ENCODE measurements at places on chromosomes 11 and 22. TPM values are rescaled to one million over a fixed set of nuclear protein-coding genes. Genes with fewer than 3 reads are reported as not detected.

TNNI2 gene
- total RNA-seq, result not detected

H19 gene
- total RNA-seq, result 65.5 TPM

OR5D14 gene
- not detected for total RNA-seq

FOSL1 gene
- total RNA-seq, result not detected

ANGPTL5 gene
- not detected for total RNA-seq

TYR gene
- total RNA-seq, result not detected

MMP10 gene
- total RNA-seq, result not detected

RHOD gene
- total RNA-seq, result not detected

SLN gene
- total RNA-seq, result not detected

DNA sequence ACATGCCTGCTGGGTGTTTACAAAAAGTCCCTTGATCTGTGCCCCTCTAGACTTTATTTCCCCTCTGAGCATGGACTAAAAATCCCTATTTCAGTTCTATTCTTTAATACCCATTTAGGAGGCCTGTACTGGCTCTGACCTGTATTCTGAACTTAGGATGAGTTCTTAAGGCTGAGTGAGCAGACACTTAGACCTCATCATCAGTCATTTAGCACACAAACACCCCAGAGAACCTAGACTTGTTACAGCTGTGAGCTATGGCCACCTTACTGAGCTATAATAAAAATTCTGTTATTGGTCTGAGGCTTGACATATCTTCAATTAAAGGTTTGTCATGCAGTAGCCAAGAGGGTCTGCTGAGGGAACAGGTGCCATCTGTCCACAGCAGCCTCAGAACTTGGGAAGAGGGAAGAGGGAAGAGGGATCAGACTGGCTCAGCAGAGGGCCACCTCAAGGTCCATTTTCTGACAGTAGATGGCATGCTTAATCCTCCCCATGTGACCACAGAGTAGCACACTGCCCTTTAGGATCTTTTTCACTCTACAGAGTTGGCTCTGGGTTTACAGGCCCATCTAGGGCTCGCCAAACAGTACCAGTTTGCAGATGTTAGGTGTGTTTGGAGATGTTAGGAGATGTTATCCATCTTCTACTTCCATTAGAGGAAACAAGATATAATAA lies 30.2 kb upstream of the RRM1 start:
- H3K4me3 ChIP-seq, result no peak overlapping the region
- H3K4me1 ChIP-seq, result peaks cover 8% of the 10 kb centered on the region
- H3K36me3 ChIP-seq, result no peaks in the 10 kb centered on the region
- no peak for DNase-seq
- H3K27ac ChIP-seq, result no peak overlapping the region
- H3K27me3 ChIP-seq, result no peaks in the 10 kb centered on the region

GRCh38 chr11:65226103-65226442 lies 35.7 kb upstream of the POLA2 start:
- H3K27ac ChIP-seq, result peak overlapping the region; percentile 19
- H3K36me3 ChIP-seq, result no peaks in the 10 kb centered on the region
- H3K27me3 ChIP-seq, result no peaks in the 10 kb centered on the region
- H3K4me1 ChIP-seq, result peaks cover 18% of the 10 kb centered on the region
- H3K4me3 ChIP-seq, result peak overlapping the region; percentile 60

GRCh38 chr22:18954990-18955571 lies 19.0 kb upstream of the PRODH start:
- no peaks in the 10 kb centered on the region for H3K4me1 ChIP-seq
- H3K4me3 ChIP-seq, result no peak overlapping the region
- no peak for DNase-seq
- H3K36me3 ChIP-seq, result no peaks in the 10 kb centered on the region

GRCh38 chr11:19279451-19279850 lies 38.7 kb upstream of the E2F8 start:
- no peak overlapping the region for H3K27ac ChIP-seq
- DNase-seq, result peak; percentile 78
- H3K27me3 ChIP-seq, result no peaks in the 10 kb centered on the region
- H3K4me1 ChIP-seq, result peaks cover 29% of the 10 kb centered on the region

GRCh38 chr11:27830206-27830605 lies 130.0 kb upstream of the BDNF start:
- no peak for DNase-seq
- H3K4me1 ChIP-seq, result no peaks in the 10 kb centered on the region
- no peak overlapping the region for H3K27ac ChIP-seq
- H3K4me3 ChIP-seq, result no peak overlapping the region

- no peak for DNase-seq
- H3K4me1 ChIP-seq, result no peaks in the 10 kb centered on the region
- no peak overlapping the region for H3K4me3 ChIP-seq
- H3K27me3 ChIP-seq, result no peaks in the 10 kb centered on the region
These were observed 70.4 kb downstream of the LDLRAD3 start for GRCh38 chr11:36013950-36014897.

GRCh38 chr11:123051634-123052033 lies 10.3 kb downstream of the HSPA8 start:
- no peak overlapping the region for H3K4me3 ChIP-seq
- DNase-seq, result no peak
- H3K27ac ChIP-seq, result no peak overlapping the region
- no peaks in the 10 kb centered on the region for H3K27me3 ChIP-seq
- H3K36me3 ChIP-seq, result no peaks in the 10 kb centered on the region

- H3K27me3 ChIP-seq, result peaks cover 2% of the 10 kb centered on the region
- no peak overlapping the region for H3K4me3 ChIP-seq
- H3K36me3 ChIP-seq, result no peaks in the 10 kb centered on the region
- no peak overlapping the region for H3K27ac ChIP-seq
These were observed 99.9 kb upstream of the CD44 start for GRCh38 chr11:35039076-35039475.

GRCh38 chr11:123272565-123272964 lies 77.5 kb upstream of the CLMP start:
- no peak overlapping the region for H3K4me3 ChIP-seq
- no peak for DNase-seq
- no peaks in the 10 kb centered on the region for H3K4me1 ChIP-seq
- H3K27me3 ChIP-seq, result no peaks in the 10 kb centered on the region
- no peaks in the 10 kb centered on the region for H3K36me3 ChIP-seq

DNA sequence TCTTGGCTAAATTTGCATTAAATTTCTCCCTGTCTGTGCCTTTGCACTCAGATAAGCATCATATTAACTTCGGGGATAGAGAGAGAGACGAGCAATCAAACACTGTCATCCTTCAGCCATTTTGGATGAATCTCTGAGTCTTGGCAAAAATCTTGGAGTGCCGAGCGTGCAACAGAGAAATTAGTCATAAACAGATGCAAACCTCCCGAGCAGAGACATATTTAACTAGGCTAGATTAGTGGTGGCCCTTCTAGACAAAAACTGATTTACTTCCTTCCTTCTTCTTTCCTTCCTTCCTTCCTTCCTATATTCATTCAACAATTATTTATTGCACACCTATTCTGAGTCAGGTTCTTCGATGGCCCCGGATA lies 114.4 kb upstream of the BLID start:
- no peak overlapping the region for H3K4me3 ChIP-seq
- H3K36me3 ChIP-seq, result no peaks in the 10 kb centered on the region
- H3K27me3 ChIP-seq, result no peaks in the 10 kb centered on the region
- no peak overlapping the region for H3K27ac ChIP-seq
- no peak for DNase-seq

GRCh38 chr11:107263844-107264563 lies 193.6 kb downstream of the CWF19L2 start:
- H3K27me3 ChIP-seq, result no peaks in the 10 kb centered on the region
- no peaks in the 10 kb centered on the region for H3K36me3 ChIP-seq
- H3K4me1 ChIP-seq, result peaks cover 8% of the 10 kb centered on the region
- no peak overlapping the region for H3K4me3 ChIP-seq
- H3K27ac ChIP-seq, result no peak overlapping the region

DNA sequence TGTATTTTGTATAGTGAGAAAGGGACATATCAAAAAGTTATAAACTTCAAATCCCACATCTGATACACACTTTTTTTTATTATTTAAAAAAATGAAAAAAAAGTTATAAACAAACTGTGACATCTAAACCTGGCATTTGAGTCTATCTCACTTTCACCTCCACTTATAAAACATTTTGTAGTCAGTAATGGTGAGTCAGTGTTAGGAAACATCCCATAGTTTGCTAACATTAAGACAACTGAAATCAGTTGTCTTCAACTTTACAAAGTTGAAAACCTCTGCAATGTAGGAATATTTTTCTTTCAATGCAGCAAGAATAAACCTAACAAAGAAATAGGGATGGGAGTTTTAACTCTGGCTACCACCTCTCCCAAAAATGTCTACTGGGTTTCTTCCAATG lies 47.7 kb downstream of the SLC35F2 start:
- no peak for DNase-seq
- no peaks in the 10 kb centered on the region for H3K27me3 ChIP-seq
- no peak overlapping the region for H3K27ac ChIP-seq
- no peak overlapping the region for H3K4me3 ChIP-seq

GRCh38 chr11:33344611-33345010 lies 87.4 kb downstream of the HIPK3 start:
- no peak overlapping the region for H3K4me3 ChIP-seq
- no peaks in the 10 kb centered on the region for H3K27me3 ChIP-seq
- H3K4me1 ChIP-seq, result no peaks in the 10 kb centered on the region
- peaks cover 37% of the 10 kb centered on the region for H3K36me3 ChIP-seq
- DNase-seq, result no peak
- no peak overlapping the region for H3K27ac ChIP-seq

DNA sequence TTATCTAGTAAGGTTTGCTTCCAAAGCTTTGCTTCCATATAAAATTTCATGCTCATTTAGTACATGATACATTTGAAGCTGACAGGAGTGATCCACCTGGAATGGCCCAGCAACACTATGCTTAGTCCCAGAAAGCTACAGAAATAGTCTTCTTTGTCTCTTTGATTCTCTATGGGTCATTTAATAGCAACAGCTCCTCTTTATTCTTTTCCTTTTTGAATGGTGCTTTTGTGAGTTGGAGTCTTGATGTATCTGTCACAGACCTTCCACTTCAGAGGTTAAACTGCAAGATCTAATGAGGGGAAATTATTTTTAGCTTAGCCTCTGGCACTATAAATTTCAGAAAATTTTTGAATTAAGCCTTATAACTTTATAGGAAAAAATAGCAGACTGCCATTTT lies 509.5 kb downstream of the KCNA4 start:
- no peak overlapping the region for H3K4me3 ChIP-seq
- H3K27ac ChIP-seq, result no peak overlapping the region
- DNase-seq, result no peak
- H3K36me3 ChIP-seq, result no peaks in the 10 kb centered on the region

DNA sequence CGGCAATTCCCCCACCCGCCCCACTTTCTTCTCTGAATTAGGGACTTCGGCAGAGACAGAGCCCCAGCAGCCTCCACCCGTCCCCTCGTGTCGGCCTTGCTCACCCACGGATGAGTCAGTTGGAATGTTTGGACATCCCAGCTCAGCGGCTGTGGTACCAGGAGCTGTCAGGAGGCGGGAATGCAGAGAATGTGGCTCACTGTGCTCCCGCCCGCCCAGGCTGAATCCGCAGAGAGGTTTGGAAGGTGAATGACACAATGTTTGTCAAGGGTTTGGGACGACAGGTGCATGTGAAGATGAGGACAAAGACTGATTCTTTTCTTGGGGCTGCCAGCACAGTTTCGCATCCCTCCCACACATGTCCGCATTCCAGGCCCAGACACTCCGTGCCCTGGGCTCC lies 39.6 kb downstream of the LIF start:
- no peak for DNase-seq
- H3K4me1 ChIP-seq, result no peaks in the 10 kb centered on the region
- H3K27ac ChIP-seq, result no peak overlapping the region

DNA sequence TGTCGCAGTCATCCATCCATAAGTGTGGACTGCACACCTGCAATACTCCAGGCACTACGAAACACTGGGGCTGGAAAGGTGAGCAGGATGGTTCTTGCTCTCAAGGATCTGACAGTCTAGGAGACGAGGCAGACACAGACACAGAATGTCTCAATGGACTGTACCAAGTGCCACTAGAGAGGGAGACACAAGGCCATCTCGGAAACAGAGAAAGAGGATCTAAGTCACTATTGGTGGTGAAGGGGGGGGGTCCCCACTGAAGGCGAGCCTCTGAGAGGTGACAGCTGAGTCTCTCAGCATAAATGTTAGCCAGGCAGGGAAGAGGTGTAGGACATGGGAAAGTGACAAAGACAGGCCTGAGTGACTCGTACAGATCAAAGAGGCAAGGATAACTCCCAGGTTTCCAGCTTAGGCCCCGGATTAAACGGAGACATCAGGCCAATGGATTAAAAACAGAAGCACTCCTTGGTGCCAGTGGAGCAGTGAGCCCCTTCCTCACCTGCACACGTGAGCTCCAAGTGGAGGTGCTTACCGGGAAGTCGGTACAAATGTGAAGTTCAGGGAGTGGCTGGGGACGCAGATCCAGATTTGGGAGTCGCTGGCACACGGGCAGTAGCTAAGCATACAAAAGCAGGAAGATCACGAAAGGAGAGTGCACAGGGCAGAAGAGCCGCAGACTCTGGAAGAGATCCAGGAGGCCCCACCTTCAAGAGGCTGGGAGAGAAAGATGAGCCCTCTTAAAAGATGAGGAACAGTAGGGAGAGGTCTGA lies 117.2 kb downstream of the MICAL3 start:
- peaks cover 23% of the 10 kb centered on the region for H3K36me3 ChIP-seq
- no peaks in the 10 kb centered on the region for H3K27me3 ChIP-seq
- no peak overlapping the region for H3K4me3 ChIP-seq
- H3K27ac ChIP-seq, result no peak overlapping the region
- no peak for DNase-seq

GRCh38 chr11:117748771-117749540 lies 48.1 kb downstream of the DSCAML1 start:
- no peak overlapping the region for H3K4me3 ChIP-seq
- DNase-seq, result no peak
- H3K36me3 ChIP-seq, result no peaks in the 10 kb centered on the region

- no peak for DNase-seq
- no peaks in the 10 kb centered on the region for H3K4me1 ChIP-seq
- H3K36me3 ChIP-seq, result no peaks in the 10 kb centered on the region
- peaks cover 3% of the 10 kb centered on the region for H3K27me3 ChIP-seq
- H3K27ac ChIP-seq, result no peak overlapping the region
These were observed 7.2 kb upstream of the CBX6 start for GRCh38 chr22:38879108-38879729.

DNA sequence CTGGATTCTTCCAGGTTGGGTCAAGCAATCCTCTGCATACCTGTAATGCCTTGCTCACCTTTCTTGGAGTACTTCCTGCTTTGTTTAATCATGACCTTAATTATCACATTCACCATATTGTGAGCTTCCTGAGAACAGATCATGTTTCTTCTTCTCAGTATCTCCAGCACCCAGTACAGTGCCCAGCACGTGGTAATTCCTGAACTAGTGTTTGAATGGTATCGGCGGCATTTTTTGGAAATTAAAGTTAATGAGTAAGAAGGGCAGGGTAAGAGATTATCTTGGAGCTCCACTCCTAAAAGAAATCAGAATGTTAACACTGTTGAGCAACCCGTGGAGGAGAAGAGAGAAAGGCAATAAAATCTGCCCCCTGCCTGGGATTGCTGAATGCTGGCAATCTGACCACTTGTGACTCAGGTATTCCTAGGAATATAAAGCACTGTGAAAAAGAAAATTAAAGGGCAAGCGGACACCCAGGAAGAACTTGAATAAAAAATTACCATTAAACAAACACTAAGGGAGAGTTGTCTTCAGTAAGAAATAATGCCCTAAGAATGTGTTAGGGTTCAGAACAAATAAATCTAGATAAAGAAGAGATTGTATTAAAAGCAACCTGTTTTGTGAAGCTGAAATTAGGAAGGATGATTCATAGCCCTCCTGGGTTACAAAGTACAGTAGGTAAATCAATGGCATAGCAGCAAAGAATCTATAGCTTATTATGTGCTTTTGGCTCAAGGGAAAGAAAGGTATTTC lies 92.9 kb downstream of the PDHX start:
- no peak for DNase-seq
- no peaks in the 10 kb centered on the region for H3K27me3 ChIP-seq
- no peaks in the 10 kb centered on the region for H3K4me1 ChIP-seq
- no peak overlapping the region for H3K4me3 ChIP-seq
- no peaks in the 10 kb centered on the region for H3K36me3 ChIP-seq
